ENCODE measurements at places on chromosomes 3 and 15.

- DNase-seq: no peak
Measured at GRCh38 chr15:90054618-90055097, 47.6 kb downstream of the IDH2 start.

GRCh38 chr15:70054366-70054765, 43.4 kb downstream of the TLE3 start:
- peak; percentile 15 for DNase-seq

- no peak for DNase-seq
Measured at GRCh38 chr3:50248387-50248786, 12.4 kb downstream of the GNAI2 start.

DNA sequence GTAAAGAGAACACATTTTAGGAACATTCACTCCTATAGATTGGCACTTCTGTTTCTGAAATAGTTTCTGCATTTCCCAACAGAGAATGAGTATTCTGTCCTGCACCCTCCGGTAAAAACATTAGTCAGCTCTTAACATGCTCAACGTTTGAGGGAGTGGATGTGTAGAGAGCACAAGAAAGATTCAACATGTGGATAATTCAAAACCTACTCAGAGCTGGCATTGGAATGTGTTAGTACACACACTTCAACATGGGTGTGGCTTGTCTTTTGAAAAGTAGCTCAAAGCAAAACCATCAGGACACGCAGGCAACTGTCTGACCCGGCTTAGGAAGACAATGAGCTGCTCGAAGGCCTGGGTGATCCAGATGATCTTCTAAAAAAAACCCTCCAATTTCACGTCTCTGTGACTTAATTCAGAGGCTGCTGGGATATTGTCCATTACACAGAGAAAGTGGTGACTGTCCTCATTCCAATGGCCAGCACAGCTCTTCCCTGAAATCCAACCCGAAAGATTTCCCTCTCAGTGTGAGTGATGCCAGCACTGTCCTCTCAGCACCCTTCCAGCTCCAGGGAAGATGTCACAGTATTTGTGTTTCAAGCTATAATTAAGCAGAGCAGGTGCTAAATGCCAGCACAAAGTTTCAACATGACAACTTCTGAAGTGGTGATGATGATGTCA, 18.1 kb downstream of the FBN1 start:
- DNase-seq: no peak

DNA sequence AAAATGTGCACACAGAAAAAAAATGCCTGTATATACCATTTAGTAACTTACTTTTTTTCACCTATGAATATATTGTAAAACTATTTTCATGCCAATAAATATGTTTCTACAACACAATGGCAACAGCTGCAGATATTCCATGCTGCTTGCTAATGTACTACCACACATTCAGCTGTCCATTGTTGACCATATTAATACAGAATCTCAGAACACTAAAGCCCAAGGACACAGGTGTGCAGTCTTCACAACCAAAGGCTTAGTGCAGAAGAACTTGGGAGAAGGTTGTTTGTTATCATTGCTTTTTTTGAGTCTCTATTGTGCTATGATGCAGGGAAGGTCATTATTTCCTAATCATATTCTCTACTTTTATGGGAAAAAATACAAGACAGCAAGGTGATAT, 79.6 kb downstream of the DIPK2A start:
- no peak for DNase-seq

DNA sequence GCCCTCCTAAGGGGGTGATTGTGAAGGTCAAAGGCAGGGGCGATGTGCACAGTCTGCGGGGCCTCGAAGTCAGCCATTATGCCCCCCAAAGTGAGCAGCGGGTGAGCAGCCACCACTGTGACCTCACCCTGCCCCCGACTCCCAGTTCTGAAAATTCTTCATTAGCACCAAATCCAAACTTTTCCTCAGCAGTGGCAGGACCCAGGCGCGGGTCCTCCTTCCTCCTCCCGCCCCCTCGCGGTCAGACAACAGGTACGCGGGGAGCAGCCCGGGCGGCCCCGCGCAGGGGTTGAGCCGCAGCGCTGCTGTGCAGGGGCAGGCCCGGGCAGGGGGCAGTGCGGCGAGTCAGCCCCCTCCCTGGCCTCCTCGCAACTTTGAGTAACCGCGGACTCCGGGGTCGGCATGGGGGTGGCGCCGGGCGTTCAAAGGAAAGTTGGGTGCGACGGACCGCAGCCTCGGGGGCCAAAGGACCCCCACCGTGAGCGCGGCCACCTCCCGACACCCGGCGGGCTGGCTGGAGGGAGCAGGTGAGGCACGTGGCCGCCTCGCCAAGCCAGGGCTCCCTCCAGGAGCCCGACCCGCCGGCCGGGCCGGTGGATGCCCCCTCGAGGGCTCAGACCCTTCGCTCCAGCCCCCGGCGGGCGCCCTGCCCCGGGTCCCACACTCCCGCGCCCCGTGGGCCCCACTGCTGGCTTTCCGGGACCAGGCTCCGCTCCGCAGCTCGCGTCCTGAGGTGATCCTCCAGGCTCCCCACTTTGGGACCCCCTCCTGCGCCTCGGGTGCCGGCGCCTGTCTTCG, 49.4 kb upstream of the CCDC174 start:
- DNase-seq: no peak

GRCh38 chr3:31004025-31004678, 109.7 kb upstream of the GADL1 start:
- DNase-seq: no peak

DNA sequence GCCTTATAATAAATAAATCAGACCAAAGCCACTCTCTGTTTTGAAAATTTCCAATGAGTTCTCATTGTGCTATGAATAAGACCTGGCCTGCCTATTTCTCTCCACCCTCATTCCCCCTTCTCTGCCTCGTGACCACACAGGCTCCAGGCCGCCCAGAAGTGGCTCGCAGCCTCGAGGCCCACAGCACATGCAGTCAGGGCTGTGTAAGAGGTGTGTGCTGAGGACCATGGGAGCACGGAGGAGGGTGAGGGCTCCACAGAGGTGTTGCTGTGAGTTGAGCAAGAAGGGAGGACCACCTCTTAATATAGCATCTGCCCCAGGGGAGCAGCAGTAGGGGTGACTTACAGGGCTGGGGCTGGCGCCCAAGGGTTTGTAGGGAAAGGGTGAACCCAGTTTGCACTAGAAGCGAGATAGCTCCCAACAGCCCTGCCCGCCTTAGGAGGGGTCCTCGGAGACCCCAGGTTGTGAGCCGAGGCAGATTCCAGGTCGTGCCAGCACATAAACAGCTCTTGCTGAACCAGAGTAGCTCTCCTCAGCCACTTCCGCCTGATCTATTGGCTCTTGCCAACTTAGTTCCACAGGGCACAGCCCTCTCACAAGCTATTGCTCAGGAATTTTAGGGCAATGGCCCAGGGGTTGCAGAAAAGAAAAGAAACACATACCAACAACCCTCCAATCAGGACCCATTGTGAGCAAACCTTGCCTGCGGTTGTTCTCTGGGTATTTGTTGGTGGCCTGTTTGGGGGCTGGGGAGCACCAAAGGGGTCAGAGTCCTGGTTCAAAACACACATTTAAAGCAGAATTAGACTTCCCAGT, 117.7 kb downstream of the MYLK start:
- DNase-seq: no peak

GRCh38 chr15:85646538-85647091, 148.1 kb downstream of the KLHL25 start:
- no peak for DNase-seq
